ENCODE measurements at places on chromosomes 1 and 21.
A peak's percentile ranks its signal among the peaks of the same experiment; 100 is the strongest.

- DNase-seq = no peak
Observed at GRCh38 chr1:11302366-11302765, 29.4 kb downstream of the UBIAD1 start.

DNA sequence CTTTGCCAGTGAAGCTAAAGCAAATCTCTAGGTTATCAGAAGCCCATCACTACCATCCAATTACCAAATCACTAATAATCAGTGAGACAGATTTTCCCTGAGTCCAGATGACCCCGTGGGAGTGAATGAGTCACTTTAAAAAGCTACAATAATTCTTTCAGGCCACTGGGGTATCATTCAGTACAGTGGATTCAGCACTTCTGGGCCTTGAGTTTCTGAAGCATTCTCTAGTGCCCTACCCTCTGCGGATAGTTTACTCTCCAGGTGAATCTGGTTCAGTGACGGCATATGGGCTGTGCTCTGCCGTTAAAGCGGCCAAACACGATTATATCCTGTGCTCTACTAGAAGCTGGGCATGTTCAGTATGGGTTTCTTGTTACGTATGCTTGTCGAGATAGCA, 26.1 kb downstream of the NR5A2 start:
- DNase-seq = no peak

DNA sequence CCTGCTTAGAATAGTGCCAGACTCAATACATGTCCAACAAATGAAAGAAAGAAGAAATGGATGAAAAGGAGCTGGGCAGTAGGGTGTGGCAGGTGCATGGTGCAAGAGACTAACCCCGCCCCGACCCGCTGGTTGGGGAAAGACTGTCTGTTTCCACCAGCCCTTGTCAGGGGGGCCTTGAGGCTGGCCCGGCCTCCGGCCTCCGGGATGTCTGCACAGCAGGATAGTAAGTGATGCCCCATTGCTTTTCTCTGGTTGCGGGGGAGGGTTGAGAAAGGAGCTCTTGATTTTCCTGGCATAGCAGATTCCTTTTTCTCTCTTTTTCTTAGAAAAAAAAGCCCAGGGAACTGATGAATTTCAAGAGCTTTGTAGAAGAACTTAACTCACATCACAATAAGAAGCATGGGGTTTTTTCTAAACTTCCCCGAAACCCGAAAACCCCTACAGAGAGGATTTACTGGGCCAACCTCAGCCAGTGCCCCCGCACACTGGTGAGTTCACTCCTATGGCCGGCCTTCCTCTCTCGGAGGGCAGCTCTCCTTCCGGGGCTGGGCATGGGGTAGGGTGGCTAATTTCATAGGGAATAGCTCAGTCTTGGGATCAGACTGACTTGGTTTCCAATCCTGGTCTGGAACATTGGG, 12.5 kb upstream of the TTC22 start:
- DNase-seq = peak; percentile 63

- peak; percentile 7 for DNase-seq
Observed at GRCh38 chr1:167499664-167500101, 18.6 kb downstream of the CD247 start.

DNA sequence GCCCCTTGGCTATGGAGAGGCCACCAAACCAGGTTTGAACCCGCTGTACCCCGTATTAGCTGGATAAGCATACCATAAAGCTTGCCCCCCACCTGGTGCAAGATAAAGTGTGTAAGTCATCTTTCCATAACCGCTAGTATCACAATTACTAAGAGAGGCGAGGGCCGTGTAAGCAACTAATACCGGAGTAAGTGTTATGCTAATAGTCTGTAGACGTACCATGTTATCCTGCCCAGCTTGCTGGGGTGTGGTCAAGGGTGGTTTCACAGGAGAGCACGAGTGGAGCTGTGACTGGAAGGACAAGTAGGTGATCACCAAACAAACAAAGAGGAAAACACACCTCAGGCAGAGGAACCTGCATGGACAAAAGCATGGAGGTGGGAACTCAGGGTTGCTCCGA, 3.6 kb upstream of the TNFRSF1B start:
- no peak for DNase-seq

- no peak for DNase-seq
Observed at GRCh38 chr21:42646076-42646825, 7.2 kb upstream of the PDE9A start.

- no peak for DNase-seq
Observed at GRCh38 chr1:118821801-118822200, 166.3 kb downstream of the TBX15 start.

GRCh38 chr1:36083635-36084496, at the start of gene TEKT2:
Gene TEKT2, plus strand, starts transcription at chr1:36084094. Its CDS starts 828 bp downstream, at chr1:36084922.
- peak; percentile 20 for DNase-seq

- DNase-seq = no peak
Observed at GRCh38 chr1:112712701-112713128, 2.4 kb downstream of the PPM1J start.

DNA sequence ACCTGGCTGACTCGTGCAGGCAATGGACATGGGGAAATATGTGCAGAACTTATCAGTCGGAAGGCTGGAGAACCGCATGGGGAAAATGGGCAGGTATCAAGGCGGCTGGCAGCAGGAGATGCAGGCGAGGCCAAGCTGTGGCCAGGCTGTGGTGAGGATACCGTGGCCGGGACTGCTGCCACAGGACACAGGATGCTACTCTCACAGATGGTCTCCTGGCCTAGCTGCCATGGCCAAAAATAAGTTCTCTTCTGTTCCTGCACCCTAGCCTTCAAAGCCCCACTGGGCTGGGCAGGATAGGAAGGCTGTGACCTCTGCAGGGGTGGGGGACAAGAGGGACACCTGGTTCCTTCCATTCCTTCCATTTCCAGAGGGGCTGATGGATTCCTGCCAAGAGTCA, 26.4 kb downstream of the TEX35 start:
- no peak for DNase-seq

- peak; percentile 3 for DNase-seq
Observed at GRCh38 chr1:225554216-225554812, 98.6 kb downstream of the ENAH start.

- DNase-seq = peak; percentile 23
Observed at GRCh38 chr1:42214447-42214871, 49.9 kb upstream of the GUCA2A start.

GRCh38 chr1:189658381-189658780, 819.3 kb downstream of the BRINP3 start:
- DNase-seq = no peak

- no peak for DNase-seq
Observed at GRCh38 chr1:243320224-243320623, 64.4 kb downstream of the SDCCAG8 start.

- DNase-seq = no peak
Observed at GRCh38 chr1:36183309-36183856, 27.4 kb downstream of the MAP7D1 start.

DNA sequence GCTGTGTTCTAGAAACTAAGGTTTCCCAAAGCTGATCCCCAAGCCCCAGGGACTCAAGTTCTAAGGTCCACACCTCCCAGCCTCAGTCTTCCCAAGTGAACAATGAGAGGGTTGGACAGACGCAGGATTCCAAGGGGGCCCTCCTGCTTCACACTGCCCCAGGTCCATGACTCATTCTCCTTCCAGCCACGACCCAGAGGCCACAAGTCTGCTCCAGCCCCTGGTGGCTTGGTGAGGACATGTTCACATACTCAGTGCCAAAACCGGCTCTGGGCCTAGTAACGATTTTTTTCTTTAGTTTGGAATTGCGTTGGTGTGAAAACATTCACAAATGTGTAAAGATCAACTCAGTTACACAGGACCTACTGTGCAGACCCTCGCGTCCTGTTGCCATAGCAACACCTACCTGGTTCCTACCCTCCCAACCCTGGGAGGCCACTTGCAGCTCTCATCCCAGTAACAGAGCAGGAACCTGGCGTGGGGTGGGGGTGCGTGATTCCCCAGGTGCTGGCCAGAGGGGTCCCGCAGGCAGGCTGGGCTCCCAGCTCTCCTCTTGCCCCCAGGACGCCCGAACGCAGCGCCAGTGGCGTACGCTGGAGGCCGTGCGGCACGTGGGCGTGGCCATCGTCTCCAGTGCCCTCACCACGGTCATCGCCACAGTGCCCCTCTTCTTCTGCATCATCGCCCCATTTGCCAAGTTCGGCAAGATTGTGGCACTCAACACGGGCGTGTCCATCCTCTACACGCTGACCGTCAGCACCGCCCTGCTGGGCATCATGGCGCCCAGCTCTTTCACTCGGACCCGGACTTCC, 57.0 kb downstream of the DISP3 start:
- DNase-seq = no peak

DNA sequence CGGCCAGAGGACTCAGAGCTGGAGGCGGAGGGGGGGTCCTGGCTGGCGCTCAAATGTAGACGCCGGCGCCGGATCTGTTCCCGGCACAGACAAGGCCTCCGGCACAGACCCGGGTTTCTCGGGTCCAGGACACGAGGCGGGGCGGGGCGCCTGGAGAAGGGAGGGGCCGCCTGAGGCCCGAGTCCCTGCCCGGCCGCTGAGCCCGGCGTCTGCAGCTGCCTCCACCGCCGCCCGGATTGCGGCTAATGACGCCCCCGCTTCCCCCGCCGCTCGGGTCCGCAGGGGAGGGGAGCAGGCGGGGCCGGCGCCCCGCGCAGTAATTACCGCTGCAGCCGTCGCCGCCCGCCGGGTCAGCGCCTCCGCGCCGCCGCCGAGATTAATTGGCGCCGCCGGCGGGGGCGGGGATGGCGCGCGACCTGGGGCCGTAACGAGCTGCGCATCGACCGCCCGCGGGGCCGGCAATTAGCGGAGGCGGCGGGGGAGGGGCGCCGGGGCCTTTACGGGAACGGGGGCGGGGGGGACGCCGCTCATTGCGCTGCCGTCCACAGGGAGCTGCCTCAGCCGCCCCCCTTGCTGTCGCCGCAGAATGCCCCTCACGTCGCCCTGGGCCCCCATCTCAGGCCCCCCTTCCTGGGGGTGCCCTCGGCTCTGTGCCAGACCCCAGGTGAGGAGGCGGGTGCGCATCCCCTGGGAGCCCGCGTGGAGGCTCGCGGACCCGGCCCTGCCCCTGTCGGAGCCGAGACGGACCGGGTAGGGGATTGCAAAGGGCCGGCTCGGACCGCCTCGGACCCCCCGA, 17.3 kb downstream of the NOC2L start:
- DNase-seq = no peak

GRCh38 chr1:189939967-189940366, 537.7 kb downstream of the BRINP3 start:
- no peak for DNase-seq

DNA sequence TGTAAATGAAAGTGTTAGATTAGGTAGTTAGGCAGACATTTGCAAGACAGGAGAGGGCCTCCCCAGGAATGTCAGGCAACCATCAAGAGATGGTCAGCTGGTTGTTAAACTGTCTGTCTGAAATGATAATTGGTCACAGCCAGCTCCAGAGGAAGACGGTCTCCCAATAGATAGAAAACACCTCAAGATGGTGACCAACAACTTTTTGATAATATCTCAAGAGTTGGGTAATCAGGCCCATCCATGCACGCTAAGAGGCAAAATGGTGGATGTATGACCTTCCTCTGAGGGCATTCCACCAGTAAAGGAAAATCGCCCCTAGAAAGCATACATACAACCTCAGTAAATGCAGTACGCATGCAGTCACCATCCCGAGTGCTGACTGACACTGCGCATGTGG, 118.2 kb downstream of the MAP3K21 start:
- no peak for DNase-seq

DNA sequence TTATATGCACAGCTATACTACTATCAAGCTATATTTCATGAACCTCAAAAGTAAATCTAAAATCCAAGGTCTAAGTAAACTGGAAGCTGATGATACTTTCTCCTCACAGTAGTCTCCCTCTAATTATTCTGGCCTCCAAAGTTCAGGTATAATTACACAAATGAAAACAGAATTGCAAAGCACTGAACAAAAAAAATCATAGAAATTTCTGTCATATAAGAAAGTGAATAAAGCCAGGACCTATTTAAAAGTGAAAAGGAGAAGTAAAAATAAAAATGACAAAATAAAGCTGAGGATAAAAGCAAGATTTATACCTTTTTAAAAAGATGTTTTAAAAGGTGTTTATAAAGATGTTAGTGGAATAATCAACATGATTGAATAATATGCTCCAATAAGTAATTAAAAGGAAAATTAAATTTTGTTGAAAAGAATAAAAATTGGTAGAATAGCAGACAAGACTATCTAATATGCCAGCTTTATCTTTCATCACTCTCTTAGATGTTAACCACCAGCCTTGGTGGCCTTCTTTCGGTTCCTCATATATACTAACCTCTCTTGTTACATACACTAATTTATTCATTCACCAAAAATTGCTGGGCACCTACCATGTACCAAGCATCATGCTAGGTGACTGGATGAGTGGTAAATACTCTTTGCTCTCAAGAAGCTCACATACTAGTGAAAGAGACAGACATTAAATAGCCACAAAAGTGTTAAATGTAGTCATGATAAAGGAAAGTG, 25.1 kb downstream of the SHCBP1L start:
- DNase-seq = no peak

- peak; percentile 24 for DNase-seq
Observed at GRCh38 chr1:151002051-151002450, 4.7 kb downstream of the MINDY1 start.

- DNase-seq = no peak
Observed at GRCh38 chr1:15915991-15916390, 59.9 kb downstream of the ZBTB17 start.

GRCh38 chr1:59173721-59174120, 123.2 kb upstream of the FGGY start:
- DNase-seq = peak; percentile 75

DNA sequence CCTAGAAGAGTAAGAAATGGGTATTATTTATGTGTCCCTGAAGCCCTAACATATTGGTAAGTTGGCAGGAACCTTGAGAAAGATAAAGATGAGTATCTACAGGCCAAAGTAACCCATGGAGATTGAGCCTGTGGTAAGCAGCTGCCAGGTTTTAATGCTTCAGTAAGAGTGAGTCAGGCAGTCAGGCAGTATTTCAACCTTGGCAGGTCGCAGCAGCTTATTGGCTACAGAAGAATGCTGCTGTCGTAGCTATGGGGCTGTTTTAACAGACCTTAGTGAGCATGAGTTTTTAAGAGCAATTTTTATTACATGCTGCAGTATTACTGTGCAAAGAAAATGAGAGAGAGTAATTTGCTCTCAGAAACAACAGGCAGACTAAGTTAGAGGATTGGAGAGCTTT, 10.3 kb upstream of the SLC30A10 start:
- no peak for DNase-seq

DNA sequence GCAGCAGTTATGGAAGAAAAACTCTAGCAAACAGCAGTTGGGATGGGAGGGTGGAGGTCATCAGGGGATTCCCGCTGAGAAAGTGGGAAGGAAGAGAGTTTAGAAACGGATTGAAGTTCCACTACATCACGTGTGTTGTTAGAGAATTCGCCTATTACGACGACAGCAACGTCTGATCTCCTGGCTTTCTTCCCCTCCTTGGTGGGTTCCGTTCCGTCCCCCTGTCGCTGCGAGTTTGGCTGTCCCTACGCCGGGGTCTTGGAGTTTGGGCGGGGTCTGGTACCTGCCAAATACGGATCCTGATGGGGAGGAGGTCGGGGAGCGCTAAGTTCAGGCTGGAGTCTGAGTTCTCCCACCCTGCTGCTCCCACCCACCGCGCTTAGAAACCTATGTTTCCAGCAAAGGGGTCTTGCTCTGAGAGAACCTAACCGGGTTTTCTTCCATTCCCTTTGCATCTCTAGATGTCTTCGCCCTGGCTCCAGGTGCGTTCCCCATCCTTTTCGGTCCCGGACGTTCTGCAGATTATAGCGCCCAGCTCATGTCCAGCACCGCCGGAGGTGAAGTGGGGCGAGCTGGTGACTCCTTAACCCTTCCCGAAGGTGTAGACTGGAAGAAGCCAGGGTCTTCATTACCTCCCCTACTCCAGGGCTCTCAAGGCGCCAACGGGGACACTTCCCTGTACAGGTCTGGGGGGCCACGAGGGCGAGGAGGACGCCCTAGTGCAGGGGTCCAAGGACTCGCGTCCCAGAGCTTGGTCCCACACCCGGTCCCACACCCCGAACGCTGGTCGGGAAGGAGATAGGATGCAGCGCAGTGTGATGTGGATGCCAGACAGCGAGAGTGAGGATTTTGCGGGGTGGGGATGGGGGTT, 641 bp upstream of the KCNK2 start:
- no peak for DNase-seq
